Panc1 (cell line): ENCODE measurements at places on chromosomes 13 and 19. TPM values are rescaled to one million over a fixed set of nuclear protein-coding genes. Genes with fewer than 3 reads are reported as not detected.

The IQCN gene
- total RNA-seq, result 2.5 TPM

- DNase-seq, result no peak
These were observed 14.0 kb upstream of the URI1 start for GRCh38 chr19:29927944-29928625.

DNA sequence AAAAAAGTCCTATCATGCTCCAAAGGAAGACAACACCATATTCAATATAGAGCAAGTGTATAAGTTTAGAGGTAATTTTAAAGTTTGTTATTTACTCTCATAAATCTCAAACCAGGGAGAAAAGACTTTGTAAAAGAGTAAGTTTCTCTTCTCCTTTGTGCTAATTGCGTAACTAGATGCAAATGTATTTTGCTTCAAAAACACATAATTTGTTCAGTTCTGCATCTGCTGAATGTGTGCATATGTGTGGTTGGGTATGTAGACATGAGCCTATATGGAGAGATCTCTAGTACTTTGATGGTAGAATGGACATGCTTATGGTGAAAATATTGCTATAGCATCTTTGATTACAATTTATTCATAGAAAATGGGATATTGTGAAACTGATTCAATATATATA lies 17.8 kb upstream of the MIR17HG start:
- DNase-seq, result no peak

DNA sequence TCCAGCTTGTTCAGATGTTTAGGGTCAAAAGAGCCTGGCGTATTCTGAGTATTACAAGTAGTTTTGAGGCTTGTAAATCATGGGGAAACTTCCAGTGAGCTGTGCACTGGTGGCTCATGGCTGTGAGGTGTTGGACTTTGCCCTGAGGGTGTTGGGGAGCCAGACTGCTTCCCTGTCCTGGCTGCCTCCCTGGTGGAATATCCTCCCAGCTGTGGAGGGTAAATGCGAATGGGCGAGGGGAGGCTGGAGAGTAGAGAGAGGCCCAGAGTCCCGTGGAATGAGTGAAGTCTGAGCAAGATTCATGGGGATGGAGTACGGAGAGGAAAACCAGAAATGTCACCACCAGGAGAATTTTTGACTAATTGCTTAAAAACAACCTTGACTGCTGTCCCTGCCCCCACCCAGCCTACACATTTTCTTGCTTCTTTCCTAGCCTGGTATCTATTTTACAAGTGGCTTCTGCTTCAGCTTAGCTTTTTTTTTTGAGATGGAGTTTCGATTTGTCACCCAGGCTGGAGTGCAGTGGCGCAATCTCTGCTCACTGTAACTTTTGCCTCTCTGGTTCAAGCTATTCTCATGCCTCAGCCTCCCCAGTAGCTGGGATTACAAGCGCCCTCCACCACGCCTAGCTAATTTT lies 3.7 kb downstream of the SNRPA start:
- DNase-seq, result no peak

- no peak for DNase-seq
These were observed 543.2 kb downstream of the SLITRK6 start for GRCh38 chr13:85255978-85256377.

The MCEMP1 gene
- not detected for total RNA-seq

DNA sequence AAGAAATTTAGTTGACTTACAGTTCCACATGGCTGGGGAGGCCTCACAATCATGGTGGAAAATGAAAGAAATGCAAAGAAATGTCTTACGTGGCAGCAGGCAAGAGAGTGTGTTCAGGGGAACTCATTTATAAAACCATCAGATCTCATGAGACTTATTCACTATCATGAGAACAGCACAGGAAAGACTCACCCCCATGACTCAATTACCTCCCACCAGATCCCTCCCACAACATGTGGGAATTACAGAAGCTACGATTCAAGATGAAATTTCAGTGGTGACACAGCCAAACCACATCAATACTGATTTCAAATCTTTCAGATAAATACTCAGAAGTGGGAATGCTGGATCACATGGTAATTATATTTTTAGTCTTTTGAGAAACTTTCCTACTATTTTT lies 1357.9 kb downstream of the SLITRK5 start:
- DNase-seq, result no peak

The ZNF91 gene
- 20.6 TPM for total RNA-seq

The PTGIR gene
- total RNA-seq, result 0.08 TPM

- no peak for DNase-seq
These were observed 147.5 kb downstream of the VWA8 start for GRCh38 chr13:41813426-41813825.

The NBEA gene
- 3.3 TPM for total RNA-seq

GRCh38 chr13:28641600-28641926 lies 17.4 kb upstream of the POMP start:
- no peak for DNase-seq

GRCh38 chr19:39199025-39199424 lies 2.3 kb downstream of the NCCRP1 start:
- DNase-seq, result no peak

The EPSTI1 gene
- 0.69 TPM for total RNA-seq

The C5AR1 gene
- 2.7 TPM for total RNA-seq

- DNase-seq, result no peak
These were observed 127.6 kb upstream of the GPC6 start for GRCh38 chr13:93098972-93099371.

DNA sequence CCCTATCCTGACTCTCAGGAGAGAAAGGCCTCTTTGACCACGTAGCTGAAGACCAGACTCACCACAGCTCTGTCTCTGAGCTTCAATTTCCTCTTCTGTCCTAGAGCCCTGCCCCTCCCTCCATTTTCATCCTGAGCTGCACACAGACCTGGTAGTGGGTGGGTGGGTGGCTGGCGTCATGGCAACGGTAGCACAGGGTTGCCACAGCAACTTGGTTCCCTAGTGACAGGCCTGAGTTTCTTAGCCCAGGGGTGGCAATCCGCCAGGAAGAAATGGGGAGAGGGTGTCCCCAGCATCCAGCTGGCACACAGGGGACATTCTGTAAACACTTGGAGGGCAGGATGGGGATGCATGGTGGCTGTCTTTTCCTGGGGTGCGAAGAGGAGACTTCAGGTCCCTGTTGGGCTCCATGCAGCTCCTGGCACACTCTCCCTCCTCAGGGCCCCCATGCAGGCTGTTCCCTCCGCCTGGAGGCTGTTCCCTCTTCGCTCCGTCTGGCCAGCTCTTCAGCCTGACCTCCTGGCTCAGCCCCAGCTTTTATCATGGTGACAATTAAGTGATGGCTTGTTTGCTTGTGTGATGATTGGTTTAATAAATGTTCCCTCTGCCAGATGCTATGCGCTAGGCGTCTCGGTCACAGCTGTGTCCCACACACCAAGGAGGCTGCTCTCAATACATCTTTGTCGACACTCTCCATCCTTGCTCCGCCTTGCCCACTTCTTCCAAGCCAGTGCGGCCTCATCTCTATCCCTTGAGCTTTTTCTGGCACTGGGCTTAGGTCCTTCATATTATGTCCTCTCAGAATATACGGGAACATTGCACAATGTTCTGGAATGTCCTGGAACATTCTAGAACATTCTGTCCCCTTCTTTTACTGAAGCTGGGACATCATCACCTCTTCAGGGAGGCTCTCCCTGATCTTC lies 7.4 kb upstream of the KLHL26 start:
- DNase-seq, result no peak

GRCh38 chr13:25400925-25401324 lies 29.2 kb downstream of the ATP8A2 start:
- DNase-seq, result no peak

GRCh38 chr13:75906315-75906714 lies 270.2 kb downstream of the LMO7 start:
- no peak for DNase-seq

DNA sequence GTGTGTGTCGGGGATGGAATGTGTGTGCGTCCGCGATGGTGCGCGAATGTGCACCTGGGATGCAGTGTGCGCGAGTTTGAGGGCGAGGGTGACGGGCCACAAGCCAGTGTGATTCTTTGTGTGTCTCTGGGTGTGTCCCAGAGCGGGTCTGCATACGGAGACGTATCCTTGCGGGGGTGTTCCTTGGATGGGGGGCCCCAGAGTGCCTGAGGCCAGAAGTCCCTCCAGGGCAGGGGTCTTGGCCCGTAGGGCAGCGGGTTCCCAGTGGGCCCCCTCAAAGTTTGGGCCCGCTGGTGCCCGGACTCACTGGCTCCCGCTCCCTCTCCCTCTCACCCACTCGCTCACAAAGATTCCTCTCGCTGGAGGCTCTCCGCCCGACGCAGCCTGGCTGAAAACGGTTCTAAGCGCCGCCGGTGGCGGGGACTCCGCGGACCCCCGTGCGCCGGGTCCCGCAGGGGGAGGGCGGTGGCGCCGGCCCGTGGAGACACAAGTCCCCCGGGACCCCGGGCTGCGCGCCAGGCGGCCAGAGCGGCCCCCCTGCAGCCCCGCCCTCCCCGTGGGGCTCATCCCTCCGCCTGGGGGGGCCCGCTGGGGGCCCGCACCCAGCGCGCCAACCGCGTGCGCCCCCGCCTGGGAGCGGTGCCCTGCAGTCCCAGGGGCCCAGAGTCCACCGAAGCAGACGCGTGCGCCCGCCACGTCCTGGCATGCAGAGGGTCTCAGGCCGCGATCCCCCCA lies 886 bp downstream of the CRLF1 start:
- DNase-seq, result no peak

The RNF225 gene
- 1.6 TPM for total RNA-seq

- no peak for DNase-seq
These were observed 457.4 kb downstream of the DIAPH3 start for GRCh38 chr13:59706101-59706976.

The CRX gene
- total RNA-seq, result not detected

- no peak for DNase-seq
These were observed 20.5 kb downstream of the EPS8L1 start for GRCh38 chr19:55096061-55096701.

DNA sequence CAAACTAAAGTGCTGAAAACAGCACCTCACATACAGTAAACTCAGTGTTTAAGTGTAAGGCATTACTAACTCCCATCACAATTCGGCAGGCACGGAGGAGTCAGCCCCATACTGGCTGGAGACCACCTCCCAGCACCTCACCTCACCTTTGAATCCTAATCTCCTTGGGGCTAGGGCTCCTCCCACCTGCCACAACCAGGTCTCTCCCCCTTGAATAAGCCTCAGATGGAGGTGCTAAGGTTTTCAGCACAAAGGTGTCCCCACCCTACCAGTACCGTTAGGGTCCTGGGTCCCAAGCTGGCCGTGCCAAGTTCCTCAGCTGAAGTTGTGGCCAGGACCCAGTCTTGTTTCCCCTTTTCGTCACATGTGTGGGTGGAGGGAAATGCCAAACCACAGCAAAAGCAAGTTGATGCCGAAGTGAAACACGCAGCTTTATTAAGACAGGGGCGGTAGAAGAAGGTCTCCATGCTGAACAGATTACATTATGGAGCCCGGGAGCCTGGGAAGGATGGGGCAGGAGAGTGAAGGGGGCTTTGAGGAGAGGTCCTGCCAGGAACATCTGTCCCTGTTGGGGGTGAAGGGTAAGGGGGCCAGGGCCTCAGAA lies at the start of gene IGFLR1:
Gene IGFLR1, minus strand, starts transcription at position 332 of the 604 bp plus-strand sequence. CDS start 1,272 bp downstream, outside the sequence.
- no peak for DNase-seq

DNA sequence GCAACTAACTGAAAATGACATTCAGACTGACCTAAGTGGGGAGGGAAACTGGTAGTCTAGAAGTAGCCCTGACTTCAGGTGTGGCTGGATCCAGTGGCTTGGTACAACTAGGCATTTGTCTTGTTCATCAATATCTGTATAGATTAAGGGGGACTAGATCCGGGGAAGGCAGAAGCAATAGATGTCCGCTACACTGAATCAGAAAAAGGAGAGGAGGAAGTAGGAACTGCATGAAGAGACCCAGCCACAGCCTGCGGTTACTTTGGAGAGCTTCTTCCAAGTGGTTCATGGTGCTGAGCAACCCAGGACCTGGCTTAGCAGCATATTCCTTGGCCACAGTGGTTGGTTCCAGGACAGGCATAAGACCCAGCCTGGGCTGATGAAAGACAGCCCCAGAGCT lies 9.9 kb upstream of the PRODH2 start:
- DNase-seq, result no peak

- DNase-seq, result no peak
These were observed 492.5 kb upstream of the GPC6 start for GRCh38 chr13:92734068-92734467.

The OR2Z1 gene
- total RNA-seq, result not detected

The KLK15 gene
- total RNA-seq, result not detected
